ENCODE measurements at places on chromosomes 3 and 15.

GRCh38 chr15:36809380-36809779 lies 230.0 kb downstream of the CDIN1 start:
- DNase-seq = no peak

DNA sequence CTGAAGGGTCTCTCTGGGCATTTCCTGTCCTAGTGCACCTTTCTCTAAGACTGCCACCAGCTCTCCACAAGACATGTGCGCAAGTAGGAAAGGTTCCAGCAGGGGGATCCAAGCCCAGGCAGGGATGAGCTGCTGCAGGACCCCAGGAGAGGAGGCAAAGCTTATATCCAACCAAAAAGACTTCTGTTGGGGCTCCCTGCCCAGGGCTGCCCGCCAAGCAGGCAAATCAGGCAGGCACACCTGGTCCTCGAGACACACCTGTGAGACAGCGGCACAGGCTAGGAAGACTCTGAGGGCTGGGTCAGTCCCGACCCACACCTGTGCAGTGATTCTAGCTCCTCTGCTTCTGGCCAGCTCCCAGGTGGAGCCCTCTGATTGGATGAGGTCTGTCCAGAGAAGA lies 80.6 kb downstream of the MYLK start:
- no peak for DNase-seq

DNA sequence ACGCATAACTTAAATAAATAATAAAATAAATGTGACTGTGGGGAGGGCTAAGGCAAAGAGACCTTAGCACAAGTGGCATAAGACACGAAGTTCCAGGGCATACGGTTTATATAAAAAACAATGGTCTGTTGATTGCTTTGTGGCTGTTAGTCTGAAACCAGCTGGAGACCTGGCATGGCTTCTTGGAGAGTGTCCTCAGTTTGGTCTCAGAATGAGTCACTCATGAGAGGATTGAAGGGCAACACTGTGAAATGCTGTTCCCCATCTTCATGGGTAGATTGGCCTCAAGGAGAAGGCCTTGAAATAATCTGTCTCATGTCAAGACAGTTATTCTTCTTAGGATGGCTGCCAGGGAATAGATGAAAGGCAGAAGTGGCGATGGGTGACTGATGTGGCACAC lies 62.2 kb downstream of the SOX2 start:
- no peak for DNase-seq

GRCh38 chr3:128683957-128684356 lies 33.3 kb upstream of the RPN1 start:
- no peak for DNase-seq
